CMK (cell line): ENCODE measurements at places on chromosomes 3 and 15.

- no peak for DNase-seq
Measured at GRCh38 chr3:113086560-113087461, 96.0 kb downstream of the GTPBP8 start.

DNA sequence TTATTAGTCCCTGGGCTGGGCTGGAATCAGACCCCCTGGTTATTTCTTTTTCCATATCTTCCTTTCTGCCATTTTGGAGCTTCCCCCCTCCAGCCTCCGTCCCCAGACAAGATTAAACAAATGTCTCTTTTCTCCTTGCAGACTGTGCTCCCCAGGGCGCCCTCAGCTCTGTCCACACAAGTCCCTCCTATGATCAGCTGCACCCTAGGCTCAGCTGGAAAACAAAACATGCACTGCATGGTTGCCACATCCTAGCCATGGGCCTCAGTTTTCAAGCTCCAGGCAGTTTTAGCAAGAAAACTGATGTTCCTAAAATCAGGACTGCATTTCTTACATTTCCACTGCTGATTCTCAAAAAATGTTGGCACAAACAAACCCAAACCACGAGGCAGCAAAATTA, 23.5 kb upstream of the RFTN1 start:
- DNase-seq, result no peak

- DNase-seq, result no peak
Measured at GRCh38 chr3:105387122-105387751, 20.5 kb downstream of the ALCAM start.

DNA sequence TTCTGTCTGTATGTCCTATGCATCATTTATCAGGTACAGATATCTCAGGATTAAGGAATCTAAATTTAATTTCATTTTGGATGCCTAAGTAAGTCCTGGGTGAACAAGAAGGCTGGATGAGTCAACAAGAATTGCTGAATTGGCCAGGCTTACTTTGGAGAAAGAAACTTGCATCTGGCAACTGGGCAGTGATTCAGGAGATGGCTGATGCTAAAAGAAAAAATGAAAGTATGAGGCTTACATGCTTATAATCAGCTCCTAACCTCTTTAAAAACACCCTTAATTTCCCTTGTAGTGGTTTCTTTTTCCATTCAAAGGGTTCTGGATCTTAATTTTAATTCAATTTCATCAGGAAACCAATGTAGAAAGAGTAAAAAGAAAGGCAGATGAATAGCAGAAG, 228.8 kb upstream of the PEX5L start:
- no peak for DNase-seq

DNA sequence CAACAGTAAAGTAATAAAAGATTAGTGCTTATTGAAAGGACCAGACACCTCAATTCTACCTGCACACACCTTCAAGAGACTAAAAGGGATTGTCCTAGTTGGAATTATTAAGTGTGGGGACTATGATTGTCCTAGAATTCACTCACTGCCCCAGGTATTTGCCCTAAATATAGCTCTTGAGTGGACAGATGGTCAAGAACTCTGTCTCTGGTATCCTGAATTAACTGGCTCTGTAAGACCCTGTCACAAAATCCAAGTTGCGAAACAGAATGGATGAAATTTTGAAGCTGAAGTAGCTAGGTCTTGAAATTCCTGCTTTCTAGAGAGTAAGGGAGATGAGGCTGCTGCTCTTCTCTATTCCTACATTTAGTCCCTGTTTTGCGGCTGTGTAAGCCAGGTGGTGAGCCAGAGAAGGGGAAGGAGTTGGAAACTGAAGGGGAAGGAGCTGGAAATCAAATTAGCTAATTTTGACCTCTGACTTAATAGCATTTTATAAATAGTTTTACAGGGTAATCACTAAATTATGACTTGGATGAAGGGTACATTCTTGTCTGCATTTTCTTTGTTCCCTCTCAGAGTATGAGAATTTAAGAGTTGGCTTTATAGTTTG, 34.5 kb downstream of the KBTBD12 start:
- no peak for DNase-seq

GRCh38 chr15:77123854-77124253, 52.9 kb upstream of the TSPAN3 start:
- DNase-seq, result no peak

DNA sequence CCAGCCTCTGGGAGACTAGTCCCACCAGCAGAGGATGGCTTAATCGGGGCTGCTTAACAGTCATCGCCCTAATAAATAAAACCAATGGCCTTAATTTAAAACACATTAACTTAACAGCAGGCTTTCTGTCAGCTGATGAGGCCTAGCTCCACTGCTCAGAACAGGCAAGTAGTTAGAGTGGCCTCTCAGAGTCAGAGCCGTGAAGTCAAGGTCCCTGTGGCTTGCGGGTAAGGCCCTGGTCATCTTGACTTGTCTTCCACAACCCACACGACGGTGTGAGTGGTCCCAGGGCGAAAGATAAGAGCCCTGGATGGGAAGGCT, 11.8 kb downstream of the XXYLT1 start:
- no peak for DNase-seq

- DNase-seq, result no peak
Measured at GRCh38 chr15:28907338-28907960, 21.7 kb downstream of the APBA2 start.

DNA sequence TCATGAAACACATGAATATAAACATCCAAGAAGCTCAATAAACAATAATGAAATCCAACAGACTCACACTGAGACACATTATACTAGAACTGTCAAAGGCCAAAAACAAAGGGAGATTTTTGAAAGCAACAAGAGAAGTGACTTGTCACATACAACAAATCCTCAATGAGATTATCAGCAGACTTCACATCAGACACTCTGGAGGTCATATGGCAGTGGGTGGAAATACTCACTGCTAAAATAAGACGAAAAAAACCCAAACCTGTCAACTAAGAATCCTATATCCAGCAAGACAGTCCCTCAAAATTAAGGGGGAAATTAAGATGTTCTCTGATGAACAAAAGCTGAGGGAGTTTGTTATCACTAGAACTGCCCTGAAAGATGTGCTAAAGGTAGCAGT, 125.4 kb upstream of the MELTF start:
- DNase-seq, result no peak

DNA sequence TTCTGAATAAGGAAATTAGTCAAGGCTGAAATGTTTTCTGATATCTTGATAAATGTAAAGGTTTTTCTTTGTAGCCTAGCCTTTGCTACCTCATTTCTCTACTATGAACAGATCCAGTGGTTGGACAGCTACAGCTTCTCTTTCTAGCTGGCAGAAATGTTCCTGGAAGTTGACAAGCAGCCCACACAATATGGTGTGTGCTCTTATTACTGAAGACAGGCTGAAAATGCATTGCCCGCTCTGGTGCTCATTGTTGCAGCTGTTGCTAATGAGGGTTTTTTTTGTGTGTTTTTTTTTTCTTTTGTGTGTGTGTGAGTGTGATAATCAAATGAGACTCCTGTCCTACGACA, 844.3 kb upstream of the SEMA6D start:
- DNase-seq, result no peak

DNA sequence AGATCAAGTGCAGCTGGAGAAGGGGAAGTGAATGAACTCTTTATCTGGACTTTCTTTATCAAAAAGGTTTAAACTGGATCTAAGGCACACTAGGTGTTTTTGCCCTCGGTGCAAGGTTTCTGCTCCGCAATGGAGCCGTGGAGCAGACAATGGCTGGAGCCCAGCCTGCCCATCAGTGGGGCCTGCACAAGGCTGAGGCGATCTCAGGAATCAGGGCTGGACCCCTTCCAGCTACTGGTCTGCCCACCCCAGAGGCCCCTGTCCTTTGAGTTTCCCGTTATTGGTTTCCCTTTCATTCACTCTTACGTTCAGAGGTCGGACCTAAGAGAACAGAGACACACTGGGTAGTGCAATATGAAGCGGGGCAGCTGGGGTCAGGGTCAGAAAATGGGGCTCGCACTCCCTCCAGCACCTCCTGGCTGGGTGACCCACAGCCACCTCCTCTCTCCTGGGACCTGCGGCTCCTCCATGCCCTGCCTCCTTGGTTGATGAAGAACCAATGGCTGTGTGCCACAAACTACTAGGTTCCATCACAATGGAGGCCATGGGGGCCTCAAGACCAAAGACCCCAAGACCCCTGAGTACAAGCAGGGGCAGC, 164.6 kb downstream of the CHSY1 start:
- DNase-seq, result no peak

- DNase-seq, result no peak
Measured at GRCh38 chr15:95609096-95609495, 721.4 kb upstream of the NR2F2 start.

DNA sequence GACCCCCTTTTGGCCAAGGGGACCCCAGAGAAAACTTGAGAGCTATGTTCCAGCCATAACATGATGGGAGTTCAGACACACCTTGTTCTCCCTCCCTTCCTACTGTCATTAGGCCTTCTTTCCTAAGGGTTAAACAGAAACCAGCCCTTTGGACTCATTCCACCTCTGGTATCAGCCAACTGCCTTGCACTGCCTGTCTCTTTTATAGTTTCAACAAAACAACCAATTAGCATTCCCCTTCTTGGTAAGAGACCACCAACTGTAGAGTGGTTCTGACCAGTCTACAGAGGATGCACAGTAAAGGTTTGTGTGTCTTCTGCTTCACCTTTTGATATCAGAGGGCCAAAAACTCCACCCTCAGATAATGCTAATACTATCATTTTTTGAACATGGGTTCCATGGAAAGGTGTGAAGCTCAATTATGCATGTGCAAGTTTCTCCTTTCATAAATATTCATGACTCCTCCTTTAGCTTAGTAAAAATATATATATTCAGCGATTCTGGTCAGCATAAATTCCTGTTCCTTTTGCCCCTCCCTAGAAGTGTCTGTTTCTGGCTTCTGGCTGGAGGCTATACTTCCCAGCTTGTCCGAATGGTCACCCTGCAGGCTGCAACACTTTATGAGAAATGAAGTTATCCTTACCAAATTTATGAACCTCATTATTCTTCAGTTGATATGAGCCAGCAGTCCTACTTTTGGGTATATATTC, 55.9 kb downstream of the SERP1 start:
- no peak for DNase-seq

GRCh38 chr15:81002331-81003096, 1.8 kb downstream of the TLNRD1 start:
- DNase-seq, result no peak

- DNase-seq, result no peak
Measured at GRCh38 chr15:66253418-66254088, at the start of gene MEGF11. Gene MEGF11 (minus strand): TSS chr15:66253750. CDS start chr15:66128403, 125,347 bp downstream.
